Stimulated activated CD4-positive, alpha-beta T cell treated with anti-CD3 and anti-CD28 coated beads, Interleukin-15, amount 100 ng/mL, for 1 hour (primary cell): ENCODE measurements at places on chromosomes 3 and 15.

DNA sequence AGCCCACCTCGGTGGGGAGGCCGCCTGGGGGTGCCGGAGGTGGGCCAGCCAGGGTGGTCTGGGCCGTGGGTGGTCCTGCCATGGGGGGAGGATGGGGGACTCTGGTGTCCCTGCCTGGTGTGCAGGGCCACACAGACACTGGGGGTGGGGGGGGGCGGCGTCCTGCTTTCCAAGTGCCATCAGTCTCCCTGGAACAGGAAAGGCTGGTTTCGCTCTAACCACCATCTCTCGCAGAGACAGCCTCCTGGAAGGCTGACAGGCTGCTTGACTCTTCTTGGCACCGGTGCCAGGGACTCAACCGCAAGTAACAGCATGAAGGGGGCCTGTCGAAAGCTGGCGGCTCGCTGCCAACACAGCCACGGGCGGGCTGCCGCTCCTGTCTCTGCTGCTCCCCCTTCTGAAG lies 40.3 kb downstream of the RGMA start:
- DNase-seq: no peak

- no peak for DNase-seq
Observed at GRCh38 chr15:41521614-41522013, 8.0 kb upstream of the LTK start.

DNA sequence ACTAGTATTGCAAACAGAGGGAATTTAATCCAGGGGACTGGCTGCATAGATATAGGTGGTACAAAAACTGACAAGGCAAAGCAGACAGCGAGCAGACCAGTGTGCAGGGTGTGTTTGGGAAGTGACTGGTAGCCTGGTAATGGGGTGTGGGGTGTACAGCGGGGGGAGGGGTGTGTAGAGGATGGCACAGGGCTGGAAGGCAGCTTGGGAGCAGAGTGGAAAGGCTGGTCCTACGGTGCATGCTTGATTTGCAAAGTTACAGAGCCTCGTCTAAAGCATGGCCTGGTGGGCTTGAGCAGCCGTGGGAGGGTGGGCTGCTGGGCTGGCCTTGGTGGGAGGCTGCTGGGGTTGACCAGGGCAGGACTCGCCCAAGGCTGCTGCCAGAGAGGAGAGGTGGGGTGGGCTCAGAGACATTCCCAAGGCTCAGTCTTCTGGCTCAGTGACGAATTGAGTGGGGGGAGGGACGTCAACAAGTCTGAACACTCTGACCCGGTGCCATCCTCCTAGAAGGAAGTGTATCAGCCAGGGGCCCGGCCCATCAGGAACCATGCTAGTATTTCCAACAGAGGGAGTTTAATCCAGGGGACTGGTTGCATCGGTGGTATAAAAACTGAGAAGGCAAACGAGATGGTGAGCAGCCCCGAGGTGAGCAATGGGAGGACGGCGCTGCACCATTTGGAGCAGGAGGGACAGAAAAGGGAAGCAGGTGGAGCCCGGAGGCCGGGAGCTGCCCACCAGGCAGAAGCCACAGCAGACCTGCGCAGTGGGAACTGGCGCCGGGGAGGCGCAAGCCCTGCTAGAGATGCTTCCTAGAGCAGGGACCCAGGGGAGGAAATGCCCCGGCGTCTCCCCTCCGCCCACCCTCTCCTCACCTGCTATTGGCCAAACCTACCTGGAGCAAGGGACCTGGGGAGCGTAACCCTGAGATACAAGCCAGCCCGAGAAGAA lies 29.2 kb downstream of the CPN2 start:
- no peak for DNase-seq

- DNase-seq: no peak
Observed at GRCh38 chr3:30737743-30738499, 131.5 kb downstream of the TGFBR2 start.

- DNase-seq: no peak
Observed at GRCh38 chr3:188712248-188712924, 459.4 kb upstream of the TPRG1 start.

DNA sequence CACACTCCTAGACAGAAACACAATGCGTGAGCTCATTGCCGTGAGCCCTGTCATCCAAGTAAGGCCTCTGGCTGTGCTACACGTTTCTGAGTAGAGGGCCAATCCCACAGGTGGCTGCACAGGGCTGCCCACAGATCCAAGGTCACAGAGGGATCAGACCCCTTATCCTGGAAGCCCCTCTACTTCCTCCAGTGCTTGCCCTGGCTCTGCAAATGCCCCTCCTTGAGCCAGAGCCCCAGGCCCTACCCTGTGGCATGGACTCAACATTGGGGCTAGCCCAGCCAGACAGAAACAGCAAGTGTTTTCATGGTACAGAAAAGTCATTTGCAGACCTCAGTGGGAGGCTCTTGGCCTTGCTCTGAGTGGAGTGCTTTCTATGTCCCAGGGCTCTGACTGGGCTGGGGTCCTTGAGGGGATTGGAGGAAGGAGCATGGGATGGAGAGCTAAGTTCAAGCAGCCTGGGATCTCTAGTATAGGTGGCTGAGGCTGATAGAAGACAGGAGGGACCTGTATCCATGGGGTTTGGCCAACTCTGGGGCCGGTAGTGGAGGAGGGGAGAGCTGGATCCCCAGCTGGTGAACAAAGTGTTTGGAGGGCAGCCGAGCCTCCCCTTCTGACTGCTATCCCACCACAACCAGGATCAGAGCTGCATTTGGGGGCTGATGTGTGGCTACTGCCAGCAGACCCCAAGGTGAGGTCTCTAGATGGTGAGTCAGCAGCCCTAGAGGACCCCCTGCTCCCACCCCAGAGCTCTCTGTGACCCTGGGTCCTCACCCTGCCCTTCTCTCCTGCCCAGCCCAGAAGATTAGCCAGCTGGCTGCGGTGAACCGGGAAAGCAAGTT lies 38.7 kb downstream of the GOLGA6A start:
- no peak for DNase-seq

- DNase-seq: no peak
Observed at GRCh38 chr3:8980756-8981257, 17.5 kb upstream of the RAD18 start.

- no peak for DNase-seq
Observed at GRCh38 chr3:138494607-138494929, 60.2 kb downstream of the ESYT3 start.

DNA sequence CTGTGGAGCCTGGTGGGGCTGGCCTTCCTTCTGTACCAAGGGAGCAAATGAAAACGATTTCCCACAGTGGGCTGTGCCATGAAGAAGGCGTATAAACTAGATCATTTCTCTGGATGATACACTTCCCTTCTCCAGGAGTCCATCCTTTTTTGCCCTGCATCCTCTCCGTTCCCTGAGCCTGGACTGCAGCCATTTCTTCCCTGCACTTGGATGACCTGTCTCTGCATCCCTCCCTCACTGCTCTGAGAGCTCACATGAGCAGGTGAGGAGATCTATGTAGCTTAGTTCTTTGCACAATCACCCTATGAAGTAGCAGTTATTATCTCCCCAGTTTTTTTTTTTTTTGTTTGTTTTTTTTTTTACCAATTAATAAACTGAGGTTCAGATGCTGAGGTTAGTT lies 46.7 kb downstream of the IQSEC1 start:
- no peak for DNase-seq

DNA sequence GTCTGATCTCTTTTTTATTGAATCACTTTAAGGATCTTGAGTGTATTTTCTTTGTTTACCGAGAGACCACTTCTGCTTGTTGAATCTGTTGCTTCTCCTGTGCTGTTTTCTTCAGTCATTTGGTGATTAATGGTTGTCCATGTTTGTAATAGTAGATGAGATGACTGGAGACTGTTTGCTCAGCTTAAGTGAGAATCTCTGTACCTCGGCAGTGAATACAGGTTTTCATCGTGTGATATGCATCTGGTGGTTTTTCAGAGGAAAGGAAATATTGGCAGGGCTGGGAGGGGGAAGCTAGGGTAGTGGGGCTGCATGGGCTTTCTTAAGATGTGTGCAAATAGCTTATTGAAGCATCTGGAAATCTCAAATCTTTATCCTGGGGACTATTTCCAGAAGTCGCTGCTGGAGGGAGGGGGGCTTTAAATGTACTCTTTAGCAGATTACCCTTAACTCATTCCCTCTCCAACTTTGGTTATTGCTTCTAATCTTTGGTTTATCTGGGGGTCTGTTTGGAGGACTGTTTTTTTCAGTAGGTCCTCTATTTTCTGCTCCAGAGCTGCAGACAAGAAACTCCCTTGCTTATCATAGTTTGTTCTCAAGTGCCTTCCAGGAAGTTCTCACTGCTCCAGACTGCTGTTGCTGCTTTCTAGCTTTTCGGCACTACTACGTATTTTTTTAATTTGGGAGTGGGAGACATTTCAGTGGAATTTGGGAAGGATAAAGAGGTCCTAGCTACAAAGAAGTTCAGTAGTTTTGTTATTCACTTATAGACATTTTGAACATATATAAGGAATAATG lies 19.4 kb downstream of the CMTM8 start:
- no peak for DNase-seq
